Cerebellar nuclear complex (tissue), 1 donor: ENCODE measurements at places on chromosomes 13 and 19.

DNA sequence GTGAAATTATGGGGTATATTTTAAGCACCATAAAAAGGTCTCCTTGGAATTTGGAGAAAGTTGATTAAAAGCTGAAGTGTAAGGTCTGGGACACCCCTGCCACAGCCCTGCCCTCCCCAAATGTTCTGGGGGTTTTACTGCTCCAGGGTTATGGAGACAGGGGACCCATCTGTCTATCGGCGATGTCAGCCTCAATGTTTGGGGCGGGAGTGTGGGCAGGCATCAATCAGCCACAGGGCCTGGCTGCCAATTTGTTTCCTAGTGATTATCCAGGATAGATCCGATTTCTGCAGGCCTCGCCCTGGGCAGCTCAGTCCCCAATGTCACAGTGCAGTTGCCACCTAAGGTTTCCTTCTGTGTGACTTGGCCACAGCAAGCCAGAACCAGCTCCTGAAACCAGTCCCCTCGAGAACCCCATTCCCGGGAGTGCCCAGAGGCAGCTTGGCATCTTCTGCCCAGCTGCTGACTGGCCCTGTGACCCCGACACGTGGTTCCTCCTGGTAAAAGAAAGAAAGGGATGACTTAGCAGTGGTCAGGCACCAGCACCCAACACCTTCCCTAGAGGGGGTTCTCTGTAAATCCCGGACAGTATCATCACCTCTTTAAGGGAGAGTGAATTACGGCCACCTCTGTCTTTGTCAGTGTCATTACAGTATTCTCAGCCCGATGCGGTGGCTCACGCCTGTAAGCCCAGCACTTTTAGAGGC is 41.6 kb downstream of the MYO9B start:
- DNase-seq: no peak

DNA sequence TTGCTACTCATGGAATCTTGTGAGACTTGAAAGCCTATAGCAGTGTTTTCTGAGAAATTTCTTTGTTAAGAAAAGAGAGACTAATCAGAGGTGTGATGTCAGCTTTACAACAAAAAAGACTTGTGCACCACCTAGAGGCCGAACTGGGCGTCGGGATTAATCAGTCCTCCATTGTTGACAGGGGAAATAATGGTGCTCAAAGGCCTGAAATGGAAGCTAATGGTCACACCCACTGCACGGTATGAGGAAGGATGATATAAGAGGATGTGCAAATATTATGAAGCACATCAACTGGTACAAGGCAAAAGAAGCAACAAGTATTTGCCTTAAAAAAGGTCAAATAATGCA is 480.2 kb upstream of the MIR17HG start:
- DNase-seq: no peak

DNA sequence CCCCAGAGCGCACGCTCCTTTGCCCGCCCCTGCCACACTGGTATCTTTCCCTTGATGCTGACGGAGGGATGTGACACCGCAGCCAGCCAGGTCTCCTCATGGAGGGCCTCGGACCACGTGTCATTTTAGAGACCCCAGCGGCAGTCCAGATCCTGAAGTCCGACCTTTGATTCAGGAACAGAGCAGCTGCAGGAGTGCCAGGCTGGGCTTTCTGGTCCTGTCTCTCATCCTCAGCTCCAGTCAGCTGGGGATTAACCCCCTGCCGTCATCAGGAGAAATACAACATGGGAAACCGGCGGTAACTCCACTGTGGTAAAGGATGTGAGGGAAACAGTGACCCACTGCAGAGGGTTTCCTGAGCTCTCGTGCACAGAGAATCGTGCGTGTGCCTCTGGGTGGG is 140.6 kb downstream of the SIPA1L3 start:
- DNase-seq: no peak

DNA sequence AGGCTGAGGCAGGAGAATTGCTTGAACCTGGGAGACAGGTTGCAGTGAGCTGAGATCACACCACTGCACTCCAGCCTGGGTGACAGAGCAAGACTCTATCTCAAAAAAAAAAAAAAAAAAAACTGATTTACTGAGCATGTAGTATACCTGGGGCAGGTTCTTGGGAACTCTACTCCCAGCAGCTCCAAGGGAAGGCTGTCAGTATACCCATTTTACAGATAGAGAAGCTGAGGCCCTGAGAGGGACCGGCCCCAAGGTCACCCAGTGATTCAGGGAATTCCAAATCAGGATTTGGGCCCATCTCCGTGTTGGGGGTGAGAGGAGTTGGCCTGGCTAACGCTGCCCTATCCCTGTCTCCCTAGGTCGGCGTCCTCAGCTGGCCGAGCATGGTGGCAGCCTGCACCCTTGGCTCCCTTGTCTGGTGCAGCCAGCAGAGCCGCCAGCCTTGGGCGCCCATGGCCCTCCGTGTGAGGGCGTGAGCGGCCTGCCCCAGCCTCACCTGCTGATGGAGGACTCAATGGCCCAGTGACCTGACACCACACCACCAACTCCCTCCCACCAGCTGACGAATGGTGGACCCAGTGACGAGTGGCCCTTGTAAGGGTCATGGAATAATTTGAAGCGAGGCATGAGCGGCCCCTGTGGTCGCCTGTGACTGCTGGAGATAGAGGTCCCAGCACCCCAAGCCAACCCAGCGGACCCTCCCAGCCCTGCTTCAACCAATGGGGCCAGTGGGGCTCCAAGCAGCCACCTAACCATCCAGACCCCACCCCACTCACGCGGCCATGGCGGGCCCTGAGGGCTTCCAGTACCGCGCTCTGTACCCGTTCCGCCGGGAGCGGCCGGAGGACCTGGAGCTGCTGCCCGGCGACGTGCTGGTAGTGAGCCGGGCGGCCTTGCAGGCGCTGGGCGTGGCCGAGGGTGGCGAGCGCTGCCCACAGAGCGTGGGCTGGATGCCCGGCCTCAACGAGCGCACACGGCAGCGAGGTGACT is 2.4 kb downstream of the PIK3R2 start:
- no peak for DNase-seq

- DNase-seq: no peak
Observed at GRCh38 chr19:7924241-7924640, 1.7 kb downstream of the CTXN1 start.

GRCh38 chr19:39997638-39998216 is 867 bp downstream of the ZNF546 start:
- DNase-seq: no peak

DNA sequence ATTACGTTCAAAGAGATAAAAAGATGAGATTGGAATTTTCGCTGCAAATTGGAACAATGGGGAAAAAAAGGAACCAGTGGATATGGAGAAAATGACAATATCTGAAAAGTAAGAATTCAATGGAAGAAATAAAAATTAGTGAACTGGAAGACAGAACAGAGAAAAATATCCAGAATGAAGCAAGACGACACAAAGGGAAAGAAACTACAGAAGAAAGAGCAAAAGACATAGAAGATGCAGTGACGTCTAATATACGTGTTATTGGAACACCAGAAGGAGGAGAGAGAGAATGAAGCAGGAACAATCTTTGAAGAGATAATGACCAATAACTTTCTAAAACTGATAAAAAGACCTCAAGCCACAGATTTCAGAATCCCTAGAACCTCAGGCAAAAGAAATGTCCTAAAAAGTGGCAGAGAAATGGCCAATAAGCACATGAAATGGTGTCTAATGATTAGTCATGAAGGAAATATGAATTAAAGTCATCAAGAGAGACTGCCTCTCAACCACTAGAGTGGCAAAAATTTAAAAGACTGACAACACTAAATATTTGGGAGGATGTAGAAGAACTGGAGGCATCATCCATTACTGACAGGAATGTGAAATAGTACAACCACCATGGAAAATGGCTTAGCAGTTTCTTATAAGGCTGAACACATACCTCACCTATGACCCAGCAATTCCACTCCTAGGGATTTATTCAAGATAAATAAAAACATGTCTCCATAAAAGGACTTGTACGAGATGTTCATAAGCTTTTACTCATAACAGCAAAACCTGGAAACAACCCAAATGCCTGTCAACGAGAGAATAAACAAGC is 56.5 kb downstream of the GADD45B start:
- no peak for DNase-seq

DNA sequence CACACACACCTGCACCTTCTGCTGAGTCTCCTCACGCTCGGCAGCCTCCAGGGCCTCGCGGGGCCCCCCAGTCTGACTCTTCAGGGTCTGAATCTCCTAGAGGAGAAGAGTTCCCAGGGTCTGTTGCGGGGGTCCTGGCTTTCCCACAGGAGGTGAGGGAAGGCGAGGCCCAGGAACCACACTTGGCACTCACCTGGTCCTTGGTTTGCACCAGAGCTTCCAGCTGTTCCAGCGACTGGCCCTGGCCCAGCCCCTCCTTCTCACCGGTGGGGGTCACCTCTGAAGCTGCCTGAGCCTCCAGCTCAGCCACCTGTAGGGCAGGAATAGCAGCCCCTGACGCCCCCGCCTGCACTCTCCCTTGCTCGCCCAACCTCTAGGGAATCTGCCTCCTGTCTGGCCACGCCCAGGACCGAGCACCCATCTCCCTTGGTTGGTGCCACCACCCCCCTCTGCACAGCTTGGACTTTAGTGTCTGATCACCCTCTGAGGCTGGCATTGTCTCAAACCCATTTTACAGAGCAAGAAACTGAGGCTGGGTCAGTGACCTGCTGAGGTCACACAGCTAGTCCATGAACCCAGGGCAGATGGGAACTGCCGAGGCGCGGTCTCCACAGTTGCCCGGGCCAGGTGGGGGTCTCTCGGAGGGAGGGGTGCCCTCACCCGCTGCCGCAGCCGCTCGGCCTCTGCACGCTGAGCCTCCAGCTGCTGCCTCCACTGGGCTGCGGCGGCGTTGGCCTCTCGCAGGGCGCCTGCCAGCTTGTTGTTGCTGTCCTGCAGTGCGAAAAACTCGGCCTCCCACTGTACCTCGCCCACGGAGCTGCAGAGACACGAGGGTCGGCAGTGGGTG is 9.5 kb downstream of the HOMER3 start:
- no peak for DNase-seq

DNA sequence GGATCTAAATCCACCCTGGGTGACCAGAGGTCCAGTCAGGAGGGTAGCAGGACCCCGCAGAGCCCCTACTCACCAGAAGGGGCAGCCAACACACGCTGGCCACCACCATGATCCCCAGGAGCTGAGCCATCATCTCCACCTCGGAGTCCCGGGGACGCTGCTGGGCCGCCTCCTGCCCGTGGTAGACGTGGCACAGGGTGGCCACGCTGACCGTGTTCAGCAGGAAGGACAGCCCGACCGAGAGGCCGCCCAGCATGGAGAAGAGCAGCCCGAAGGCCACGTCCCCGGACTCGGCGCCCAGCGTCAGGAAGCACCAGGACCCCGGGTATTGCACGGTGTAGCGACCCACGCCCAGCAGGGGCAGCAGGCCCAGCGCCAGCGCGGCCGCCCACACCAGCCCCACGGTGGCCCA is 6.9 kb downstream of the TBXA2R start:
- no peak for DNase-seq
